ENCODE measurements at places on chromosomes 5 and 9.

DNA sequence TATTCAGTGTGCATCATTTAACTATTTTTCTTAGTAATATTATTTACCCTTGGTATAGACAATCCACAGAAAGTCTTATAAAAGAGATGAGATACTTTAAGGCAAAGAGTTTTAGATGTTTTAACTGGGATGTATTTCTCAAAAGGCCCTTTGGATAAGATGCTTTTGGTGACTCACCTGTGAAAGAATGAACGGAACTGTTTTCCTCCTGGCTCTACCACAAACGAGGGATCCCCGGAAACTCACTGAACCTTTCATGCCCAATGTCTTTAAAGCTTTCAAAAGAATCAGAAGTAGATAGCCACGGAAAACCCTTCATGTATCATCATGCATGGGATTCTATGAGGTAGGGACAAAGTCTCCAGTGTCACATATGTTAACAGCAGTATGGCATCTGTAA is 1.6 kb downstream of the ZNF782 start:
- no peak for DNase-seq

DNA sequence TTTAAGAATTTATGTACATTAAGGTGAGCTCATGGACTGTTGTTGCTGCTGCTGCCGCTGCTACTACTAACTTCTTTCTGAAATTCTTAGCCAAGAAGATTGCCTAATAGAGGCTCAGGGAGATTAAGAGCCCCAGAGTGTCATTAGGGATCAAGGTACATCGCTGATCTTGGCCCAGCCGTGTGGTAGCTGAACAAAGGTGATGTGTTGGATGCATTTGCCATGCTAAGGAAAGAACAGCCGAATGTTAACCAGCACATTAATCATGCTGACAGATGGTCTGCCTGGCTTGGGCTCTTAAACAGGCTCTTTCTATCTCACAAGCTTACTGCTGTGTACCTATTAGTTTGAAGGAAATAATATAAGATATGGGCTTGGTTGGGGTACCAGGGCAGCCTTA is 137.1 kb downstream of the KCTD16 start:
- no peak for DNase-seq

DNA sequence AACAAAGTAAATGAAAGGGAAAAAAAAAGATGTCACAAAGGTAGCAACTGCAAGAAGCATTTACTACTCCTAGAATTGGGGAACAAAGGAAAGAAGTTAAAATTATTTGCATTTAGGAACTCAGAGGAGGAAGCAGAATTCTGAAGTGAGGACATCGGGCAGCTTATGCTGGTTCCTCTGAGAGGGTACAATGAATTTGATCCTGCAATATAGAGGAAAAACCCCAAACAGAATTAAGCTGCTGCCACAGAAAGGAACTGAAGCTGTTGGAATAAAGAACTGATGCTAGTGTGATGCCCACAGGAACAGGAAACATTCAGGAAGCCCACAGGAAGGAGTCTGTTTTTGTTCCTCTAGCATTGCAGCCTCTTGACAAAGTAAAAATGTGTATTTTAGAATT is 22.3 kb upstream of the TBCA start:
- no peak for DNase-seq

- DNase-seq: no peak
Measured at GRCh38 chr5:62312674-62313073, 6.7 kb downstream of the KIF2A start.

DNA sequence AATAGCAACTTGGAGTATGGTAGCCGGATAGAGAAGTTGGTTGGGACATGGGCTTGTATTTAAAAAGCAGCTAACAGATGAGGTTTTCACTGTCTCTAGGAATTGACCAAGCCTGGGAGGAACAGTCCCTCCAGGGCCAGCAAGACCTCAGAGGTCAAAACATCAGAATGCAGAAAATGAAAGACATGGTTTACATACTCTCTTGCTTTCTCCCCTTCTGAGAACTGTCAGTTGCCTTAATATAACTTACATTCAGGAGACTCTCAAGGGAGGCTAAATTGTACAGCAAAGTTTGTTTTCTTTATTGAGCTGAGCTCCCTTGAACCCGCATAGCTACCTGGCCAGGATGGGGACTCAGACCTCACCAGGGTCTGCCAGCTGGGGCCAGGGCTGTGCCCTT is 179.3 kb downstream of the GAS1 start:
- DNase-seq: no peak

DNA sequence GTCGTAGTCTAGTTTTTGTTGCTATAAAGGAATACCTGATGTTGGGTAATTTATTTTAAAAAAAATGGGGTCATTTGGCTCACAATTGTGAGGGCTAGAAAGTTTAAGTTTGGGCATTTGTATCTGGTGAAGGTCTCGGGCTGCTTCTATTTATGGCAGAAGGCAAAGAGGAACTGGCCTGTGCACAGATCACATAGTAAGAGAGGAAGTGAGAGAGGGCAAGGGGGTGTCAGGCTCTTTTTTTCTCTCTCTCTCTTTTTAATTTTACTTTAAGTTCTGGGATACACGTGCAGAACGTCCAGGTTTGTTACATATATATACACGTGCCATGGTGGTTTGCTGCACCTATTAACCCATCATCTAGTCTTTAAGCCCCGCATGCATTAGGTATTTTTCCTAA is 453.3 kb downstream of the DIRAS2 start:
- no peak for DNase-seq
